NCI-H524 (cell line): ENCODE measurements at places on chromosomes 3 and 15.

DNA sequence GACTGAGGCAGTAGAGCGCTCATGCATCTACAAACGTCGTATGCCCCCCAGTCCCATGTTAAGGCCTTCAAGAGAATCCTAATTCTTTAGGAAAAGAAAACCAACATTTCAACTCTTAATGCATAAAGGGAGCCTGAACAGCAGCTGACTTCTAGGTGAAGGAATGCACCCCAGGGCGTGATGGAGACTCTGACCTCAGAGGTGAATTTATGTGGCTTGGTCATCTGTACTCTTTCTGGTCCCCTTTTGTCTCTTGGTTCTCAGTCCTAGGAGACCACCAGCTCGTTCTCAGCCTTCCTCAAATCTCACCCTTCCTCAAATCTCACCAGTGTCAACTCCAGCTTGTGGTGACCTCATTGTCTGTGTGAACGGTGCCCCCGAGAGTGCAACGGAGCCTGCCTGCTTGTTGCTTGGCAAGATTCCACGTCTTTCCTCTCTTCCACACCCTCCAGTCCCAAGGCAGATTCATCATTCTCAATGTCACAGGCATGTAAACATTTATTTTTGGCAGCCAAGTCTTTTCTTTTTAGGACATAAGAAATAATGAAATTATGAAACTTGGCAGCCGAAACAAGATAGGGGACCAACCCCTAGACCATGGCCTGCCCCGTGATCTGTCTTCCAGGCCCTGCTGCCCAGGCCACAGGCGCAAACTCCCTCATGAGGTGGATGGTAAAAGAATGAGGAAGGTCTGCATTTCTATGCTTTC lies 166.2 kb downstream of the ADAMTS17 start:
- DNase-seq, result no peak

- no peak for DNase-seq
These were observed 70.7 kb downstream of the SOX2 start for GRCh38 chr3:181782306-181782954.

GRCh38 chr15:70490838-70491155 lies 272.6 kb downstream of the UACA start:
- no peak for DNase-seq

DNA sequence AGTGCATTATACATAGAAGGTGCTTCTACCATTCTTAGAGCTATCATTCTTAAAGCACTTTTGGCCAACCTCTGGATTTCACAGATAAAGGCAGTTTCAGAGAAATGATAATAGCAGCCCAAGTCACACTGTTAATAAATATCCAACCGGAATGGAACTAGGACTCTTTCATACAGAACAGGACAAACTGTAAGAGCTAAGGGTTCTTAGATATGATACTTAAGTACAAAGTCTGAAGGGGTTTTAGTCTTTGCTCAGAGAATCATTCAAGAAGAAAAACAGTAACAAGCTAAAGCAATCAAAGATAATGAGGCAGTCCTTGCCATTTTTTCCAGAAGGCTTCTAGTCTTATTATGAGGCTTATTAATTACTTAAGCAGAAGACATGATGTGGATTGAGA lies 239.0 kb downstream of the ERC2 start:
- no peak for DNase-seq

DNA sequence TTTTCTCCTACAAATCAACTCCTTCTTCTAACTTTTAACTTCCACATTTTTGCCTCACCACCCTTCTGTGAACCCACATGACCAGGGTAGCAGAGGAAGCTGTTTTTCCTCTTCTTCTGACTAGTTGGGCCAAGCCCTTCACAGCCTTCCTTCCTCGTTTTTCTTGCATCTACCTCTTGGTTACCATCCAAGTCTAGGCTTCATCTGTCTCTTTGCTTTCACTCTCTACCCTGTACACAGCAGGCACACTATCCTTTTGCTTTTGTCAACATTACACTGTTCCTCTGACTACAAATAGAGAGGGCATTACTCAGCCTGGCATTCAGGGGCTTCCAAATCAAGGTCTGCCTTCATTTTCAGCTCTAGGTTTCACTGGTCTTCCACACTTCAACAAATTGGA lies 22.0 kb downstream of the SLC9A9 start:
- DNase-seq, result no peak

- peak; percentile 20 for DNase-seq
These were observed at the start of gene LAMB2 for GRCh38 chr3:49132437-49133225. Gene LAMB2 (minus strand): TSS chr3:49133050. CDS start chr3:49132867, 183 bp downstream.

DNA sequence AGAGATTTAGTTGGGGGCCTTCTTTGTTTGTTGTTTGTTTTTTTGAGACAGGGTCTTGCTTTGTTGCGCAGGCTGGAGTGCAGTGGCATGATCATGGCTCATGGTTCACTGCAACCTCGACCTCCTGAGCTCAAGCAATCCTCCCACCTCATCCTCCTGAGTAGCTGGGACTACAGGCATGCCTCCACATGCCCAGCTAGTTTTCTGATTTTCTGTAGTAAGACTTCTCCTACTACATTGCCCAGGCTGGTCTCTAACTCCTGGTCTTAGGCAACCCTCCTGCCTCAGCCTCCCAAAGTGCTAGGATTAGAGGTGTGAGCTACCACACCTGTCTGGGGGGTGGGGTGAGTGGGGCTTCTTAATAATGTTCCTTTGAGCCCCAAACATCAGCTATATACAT lies 148.3 kb upstream of the ADAMTS9 start:
- DNase-seq, result no peak

GRCh38 chr3:61778095-61778494 lies 216.7 kb downstream of the PTPRG start:
- peak; percentile 36 for DNase-seq

GRCh38 chr3:178304758-178305467 lies 231.3 kb upstream of the KCNMB2 start:
- DNase-seq, result no peak

GRCh38 chr3:160061525-160061924 lies 72.9 kb downstream of the IL12A start:
- DNase-seq, result no peak

GRCh38 chr15:89664441-89665350 lies 9.4 kb upstream of the KIF7 start:
- no peak for DNase-seq

- DNase-seq, result no peak
These were observed 30.4 kb upstream of the BDH1 start for GRCh38 chr3:197586181-197586580.

GRCh38 chr3:127451321-127451720 lies 139.2 kb downstream of the TPRA1 start:
- no peak for DNase-seq

GRCh38 chr3:73783811-73784210 lies 159.1 kb upstream of the PDZRN3 start:
- DNase-seq, result no peak

DNA sequence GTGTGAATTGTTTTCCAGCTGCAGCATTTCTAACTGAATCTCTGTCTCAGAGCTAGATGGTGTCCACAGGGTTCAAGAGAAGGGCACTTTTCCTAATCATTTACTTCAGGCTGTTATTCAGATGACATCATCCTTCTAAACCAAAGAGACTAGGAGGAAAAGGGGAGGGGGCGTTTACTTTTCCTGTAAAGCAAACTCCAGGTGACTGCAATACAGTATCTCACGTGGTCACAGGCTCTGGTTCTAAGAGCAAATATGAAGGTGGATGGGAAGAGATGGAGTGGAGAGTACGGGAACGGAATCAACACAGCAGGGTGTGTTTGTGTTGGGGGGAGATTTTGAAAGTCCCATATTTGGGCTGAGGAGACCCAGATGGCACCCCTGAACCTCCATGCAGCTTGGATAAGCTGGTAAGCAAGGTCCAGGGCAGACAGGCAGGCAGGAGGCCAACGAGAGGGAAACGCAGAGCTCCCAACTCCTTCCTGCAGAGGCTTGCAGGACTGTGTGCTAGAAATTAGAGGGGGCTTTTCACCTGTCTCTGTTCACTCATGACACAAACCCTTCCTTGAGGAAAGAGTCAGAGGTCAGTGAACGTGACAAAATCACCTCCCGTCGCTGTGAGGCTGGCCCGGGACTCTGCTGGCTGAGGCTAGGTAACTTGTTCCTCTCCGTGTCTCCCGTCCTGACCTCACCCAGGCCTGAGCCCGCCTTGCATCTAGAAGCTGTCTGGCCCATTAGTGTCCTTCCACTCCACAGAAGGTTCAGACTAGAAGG lies 151.2 kb downstream of the OPA1 start:
- no peak for DNase-seq

DNA sequence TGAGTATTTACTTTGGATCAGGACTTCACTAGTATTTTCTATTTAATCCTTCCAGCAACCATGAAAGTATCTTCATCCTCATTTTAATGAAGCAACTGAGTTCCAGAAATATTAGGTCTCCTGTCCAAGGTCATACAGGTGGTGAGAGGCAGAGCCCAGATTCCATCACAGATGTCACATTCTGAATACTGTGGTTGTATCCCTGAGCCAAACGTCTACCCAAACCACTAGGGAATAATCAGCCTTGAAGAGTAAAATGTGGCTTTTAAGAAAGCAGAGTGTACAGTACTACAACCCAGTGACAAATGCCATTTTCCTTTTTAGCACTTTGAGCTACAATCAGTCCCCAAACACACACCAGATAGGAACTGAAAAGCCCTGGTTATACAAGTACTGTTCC lies 93.3 kb upstream of the TRIM42 start:
- DNase-seq, result no peak

DNA sequence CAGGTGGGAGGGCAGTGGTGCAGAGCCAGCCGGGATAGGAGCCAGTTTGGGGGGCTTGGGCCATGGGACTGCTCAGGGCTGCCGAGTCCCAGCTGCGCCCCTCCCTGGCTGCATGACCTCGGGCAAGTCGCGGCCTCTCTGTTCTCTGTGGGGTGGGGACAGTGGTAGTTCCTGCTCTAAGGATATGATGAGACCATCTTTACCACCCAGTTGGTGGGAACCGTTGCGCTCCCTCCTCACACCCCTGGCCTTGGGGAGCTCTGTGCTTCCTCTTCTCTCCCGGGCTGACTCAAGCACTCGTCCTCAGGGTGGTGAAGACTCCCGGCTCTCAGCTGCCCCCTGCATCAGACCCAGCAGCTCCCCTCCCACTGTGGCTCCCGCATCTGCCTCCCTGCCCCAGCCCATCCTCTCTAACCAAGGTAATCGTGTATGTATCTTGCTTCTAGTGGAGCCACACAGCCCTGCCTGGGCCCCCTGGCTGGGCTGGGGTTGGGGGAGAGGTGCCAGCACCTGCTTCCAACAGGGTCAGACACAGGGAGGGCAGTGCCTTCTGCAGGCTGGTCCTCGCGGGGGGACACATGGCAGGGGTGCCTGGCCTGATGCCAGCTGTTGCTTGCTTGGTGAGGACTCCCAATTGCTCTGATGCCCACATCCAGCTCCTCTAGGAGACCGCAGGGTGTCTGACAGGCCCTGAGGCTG lies 15.1 kb upstream of the STAB1 start:
- DNase-seq, result no peak

DNA sequence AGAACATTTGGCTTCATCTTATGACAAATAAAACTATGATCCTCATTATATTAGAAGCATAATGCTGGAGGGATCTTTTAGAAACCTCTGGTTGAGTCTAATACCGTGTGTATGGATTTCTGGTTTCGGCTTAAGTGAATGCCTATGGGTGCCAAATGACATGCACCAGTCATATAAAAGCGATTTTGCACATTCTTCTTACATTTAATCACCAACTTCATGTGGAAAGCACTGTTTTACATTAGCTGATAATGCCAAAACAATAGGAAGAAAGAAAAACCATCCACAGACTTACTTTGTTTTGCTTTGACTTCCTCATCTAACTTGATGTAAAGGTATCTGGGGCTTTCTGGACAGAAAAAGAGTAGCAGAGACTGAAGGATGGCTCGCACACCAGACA lies 20.9 kb downstream of the SLC2A2 start:
- DNase-seq, result no peak

GRCh38 chr3:33299395-33300081 lies 22.3 kb downstream of the FBXL2 start:
- no peak for DNase-seq

GRCh38 chr3:188884299-188885043 lies 287.3 kb upstream of the TPRG1 start:
- no peak for DNase-seq

DNA sequence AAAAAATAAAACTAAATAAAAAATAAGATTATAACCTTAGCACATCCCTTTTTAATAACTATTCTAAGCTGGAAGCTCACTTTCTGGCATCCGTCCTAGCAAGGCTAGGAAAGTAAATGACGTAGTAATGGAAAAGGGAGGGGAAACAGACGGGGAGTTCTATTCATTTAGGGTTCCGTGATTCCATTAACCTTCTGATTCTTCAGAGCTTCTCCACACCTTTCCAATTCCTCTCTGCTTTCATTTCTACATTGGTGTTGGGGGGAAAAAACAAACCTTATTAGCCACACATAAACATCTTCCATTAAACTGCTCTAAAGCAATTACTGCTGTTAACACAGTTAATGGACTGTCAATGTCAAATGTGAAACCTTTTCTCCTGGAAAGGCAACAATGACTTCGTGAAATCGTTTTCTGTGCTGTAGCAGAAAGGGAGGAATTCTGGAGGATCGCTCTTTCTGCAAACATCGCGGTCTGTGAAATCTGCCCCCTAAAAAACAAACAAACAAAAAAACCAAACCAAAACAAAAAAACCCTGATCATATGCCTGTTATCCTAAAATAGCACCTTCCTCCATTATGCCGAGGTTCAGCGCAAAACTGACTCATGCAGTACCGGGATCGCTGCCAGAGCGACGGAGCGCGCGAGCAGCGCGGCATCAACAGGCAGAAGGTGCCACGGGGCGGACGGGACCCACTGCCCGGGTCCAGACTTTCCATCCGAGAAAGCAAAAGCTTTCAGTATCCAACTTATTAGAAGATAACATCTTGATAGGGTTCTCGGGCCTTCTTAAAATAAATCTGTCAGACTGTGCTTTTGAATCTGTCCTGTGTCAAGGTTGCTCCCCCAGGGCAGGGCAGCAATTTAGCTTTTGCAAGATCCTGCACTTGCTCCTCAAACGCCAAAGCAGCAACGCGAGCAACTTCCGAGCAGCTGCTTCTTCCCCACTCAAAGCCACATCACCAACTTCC lies 156.2 kb downstream of the FGF12 start:
- peak; percentile 38 for DNase-seq

DNA sequence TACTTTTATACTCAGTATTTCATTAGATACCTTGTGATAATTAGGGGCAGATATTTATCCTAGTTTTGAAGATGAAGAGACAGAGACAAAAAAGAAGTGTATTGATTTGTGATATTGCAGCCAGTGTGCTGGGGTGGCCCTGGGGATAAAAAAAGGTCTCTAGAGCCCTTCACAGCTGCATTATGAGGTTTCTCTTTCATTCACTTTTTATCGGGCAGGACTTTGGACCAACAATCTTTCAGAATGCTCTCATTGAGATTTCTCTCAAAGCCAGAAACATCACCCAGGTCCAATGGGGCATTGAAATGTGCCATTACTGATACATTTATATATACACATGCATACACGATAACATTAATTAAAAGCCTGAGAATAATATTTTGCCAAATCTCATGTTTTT lies 20.5 kb upstream of the SELENOT start:
- DNase-seq, result no peak

- no peak for DNase-seq
These were observed 62.9 kb downstream of the CMTM8 start for GRCh38 chr3:32301426-32301825.

- DNase-seq, result peak; percentile 97
These were observed 52.0 kb downstream of the MAGEF1 start for GRCh38 chr3:184659797-184660301.

- peak; percentile 72 for DNase-seq
These were observed 74.8 kb downstream of the AQP9 start for GRCh38 chr15:58212909-58213526.

GRCh38 chr3:187626581-187626980 lies 43.6 kb downstream of the SST start:
- no peak for DNase-seq

- no peak for DNase-seq
These were observed 16.0 kb downstream of the C15orf62 start for GRCh38 chr15:40785814-40786213.
